Coronary artery (tissue), 2 donors: ENCODE measurements at places on chromosomes 3 and 15.

DNA sequence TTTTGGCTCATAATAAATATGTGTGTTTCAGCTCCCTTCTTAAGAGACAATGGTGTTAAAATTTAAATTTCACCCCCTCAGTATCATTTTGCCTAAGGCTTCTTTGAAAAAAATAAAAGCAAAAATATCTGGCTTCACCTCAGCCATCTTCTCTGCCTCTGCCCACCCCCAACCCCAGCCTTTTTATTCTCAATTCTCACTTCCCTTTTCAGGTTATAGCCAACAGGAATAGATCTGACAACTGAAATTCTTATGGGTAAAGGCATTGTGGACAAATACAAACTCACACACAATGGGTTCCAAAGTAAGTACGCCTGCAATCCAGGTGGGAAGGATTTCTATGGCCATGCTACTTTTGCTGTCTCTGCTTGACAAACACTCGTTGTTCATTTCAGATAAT is 399.0 kb upstream of the ARRDC4 start:
- no peak for DNase-seq

DNA sequence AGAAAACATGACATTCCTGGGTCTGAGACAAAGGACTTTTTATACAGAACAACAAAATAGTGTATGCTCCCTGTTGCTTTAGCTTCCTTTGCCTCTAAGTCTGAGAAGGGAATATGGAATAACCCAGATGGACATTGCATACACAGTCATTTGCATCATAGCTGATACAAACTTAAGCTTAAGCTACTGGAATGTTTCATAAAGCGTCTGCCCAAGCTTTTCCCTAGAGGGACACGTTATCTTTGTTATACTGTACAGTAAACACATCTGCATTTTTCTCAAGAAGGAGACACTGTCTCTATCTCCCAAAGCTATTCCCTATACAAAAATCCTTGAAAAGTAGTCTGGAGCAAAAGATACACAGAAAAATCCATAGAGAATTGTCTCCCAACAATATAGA is 775.0 kb downstream of the DIPK2A start:
- DNase-seq, result no peak

GRCh38 chr3:53258600-53259426 is 3.0 kb upstream of the TKT start:
- no peak for DNase-seq

DNA sequence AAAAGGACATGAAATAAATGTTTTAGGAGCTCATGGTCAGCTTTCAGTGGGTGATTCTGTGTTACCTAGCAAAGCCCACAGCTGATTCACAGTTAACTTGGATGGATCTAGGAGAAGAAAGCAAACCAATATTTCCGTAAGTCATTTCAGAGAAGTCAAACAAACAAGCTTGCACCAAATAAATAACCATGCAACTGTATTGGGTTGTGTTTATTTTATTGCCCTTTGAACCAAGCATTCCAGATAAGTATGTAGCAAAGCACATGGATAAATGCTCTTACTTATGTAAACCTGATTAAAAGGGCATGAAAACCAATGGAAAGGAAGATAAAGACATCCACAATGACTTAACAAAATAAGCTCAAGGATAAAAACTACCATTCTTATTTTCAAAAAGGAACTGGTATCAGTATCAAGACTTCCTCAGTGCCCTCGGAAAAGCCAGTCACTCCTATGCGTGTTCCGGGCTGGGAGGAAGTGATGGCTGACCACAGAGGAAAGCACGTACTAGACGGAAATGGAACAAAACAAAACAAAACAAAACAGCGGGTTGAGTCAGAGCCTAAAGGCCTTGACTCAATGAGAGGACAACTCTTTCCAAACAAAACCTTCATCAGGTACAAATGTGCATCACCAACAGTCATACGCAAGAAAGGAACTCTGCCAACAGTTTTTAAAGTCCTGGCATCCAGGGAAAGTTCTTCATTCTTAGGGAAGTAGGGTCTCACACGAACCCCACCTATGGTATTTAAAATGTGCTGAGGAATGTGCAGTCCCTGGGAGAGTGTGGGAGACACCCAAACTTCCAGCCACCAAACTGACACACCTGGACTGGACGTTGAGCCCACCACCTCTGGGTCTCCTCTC is 103.3 kb downstream of the SNRK start:
- no peak for DNase-seq
